ENCODE measurements at places on chromosomes 2 and 18.

- no peak overlapping the region for H3K4me3 ChIP-seq
- no peak overlapping the region for H3K27ac ChIP-seq
- no peaks in the 10 kb centered on the region for H3K27me3 ChIP-seq
- peaks cover 12% of the 10 kb centered on the region for H3K4me1 ChIP-seq
- H3K36me3 ChIP-seq: no peaks in the 10 kb centered on the region
These were observed 299.0 kb upstream of the FBXO11 start for GRCh38 chr2:48205137-48205798.

DNA sequence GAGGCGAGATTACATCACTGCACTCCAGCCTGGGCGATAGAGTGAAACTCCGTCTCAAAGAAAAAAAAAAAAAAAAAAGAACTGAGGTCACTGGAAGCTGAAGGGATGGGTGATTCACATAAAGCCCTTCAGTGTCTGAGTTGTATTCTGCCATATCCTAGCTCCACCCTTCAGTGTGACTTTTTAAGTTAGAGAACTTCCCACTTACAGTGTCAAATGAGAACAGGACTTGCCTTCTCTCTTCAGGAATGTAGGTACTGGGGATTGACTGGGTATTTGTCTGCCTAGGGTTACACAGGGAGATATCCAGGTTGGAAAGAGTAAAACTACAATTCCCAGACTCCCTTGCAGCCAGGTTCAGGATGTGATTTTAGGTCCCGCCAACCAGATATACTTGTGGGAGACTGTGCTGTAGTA, 37.9 kb downstream of the EHD3 start:
- H3K27ac ChIP-seq: no peak overlapping the region
- peaks cover 7% of the 10 kb centered on the region for H3K4me1 ChIP-seq
- no peaks in the 10 kb centered on the region for H3K36me3 ChIP-seq
- H3K4me3 ChIP-seq: no peak overlapping the region
- no peaks in the 10 kb centered on the region for H3K27me3 ChIP-seq

GRCh38 chr2:134293719-134294537, 40.1 kb downstream of the MGAT5 start:
- H3K4me1 ChIP-seq: peaks cover 23% of the 10 kb centered on the region
- H3K27ac ChIP-seq: no peak overlapping the region
- no peak overlapping the region for H3K4me3 ChIP-seq
- no peak for DNase-seq
- no peaks in the 10 kb centered on the region for H3K27me3 ChIP-seq

GRCh38 chr2:217863883-217864282, 138.9 kb downstream of the TNS1 start:
- peaks cover 94% of the 10 kb centered on the region for H3K36me3 ChIP-seq
- DNase-seq: no peak
- peak overlapping the region; percentile 17 for H3K27ac ChIP-seq

- H3K4me1 ChIP-seq: peaks cover 10% of the 10 kb centered on the region
- no peak overlapping the region for H3K27ac ChIP-seq
- H3K27me3 ChIP-seq: peaks cover 11% of the 10 kb centered on the region
- peak; percentile 59 for DNase-seq
- no peaks in the 10 kb centered on the region for H3K36me3 ChIP-seq
These were observed 9.4 kb downstream of the CYP26B1 start for GRCh38 chr2:72138011-72138881.

- H3K36me3 ChIP-seq: no peaks in the 10 kb centered on the region
- no peak overlapping the region for H3K27ac ChIP-seq
- H3K4me3 ChIP-seq: no peak overlapping the region
These were observed 7.0 kb upstream of the SATB2 start for GRCh38 chr2:199464606-199465352.

GRCh38 chr2:95391641-95392310, 10.7 kb upstream of the FAHD2A start:
- no peaks in the 10 kb centered on the region for H3K4me1 ChIP-seq
- DNase-seq: peak; percentile 12
- no peak overlapping the region for H3K4me3 ChIP-seq
- no peaks in the 10 kb centered on the region for H3K36me3 ChIP-seq
